Hypothalamus (tissue), 51 donors: ENCODE measurements at places on chromosomes 6 and 20.

DNA sequence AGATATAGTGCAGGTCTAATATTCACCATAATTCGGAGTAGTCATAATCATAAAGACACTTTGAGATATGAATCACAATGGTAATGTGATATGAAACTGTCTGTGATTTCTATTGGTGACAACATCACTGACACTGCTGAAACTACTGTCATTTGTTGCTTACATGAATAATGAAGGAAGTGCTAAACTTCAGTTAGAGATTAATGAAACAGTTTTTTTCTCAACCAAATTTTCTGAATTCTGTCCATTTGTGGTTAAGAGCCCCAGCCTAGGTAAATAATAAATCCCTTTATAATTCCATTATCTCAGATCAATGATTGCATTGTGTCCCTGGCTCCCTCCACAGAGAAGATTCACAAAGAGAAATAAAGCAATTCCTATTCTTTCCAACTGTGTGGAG, 122.6 kb downstream of the HIVEP2 start:
- DNase-seq: no peak

- no peak for DNase-seq
These were observed 233.5 kb downstream of the TAF4 start for GRCh38 chr20:61832181-61832580.

DNA sequence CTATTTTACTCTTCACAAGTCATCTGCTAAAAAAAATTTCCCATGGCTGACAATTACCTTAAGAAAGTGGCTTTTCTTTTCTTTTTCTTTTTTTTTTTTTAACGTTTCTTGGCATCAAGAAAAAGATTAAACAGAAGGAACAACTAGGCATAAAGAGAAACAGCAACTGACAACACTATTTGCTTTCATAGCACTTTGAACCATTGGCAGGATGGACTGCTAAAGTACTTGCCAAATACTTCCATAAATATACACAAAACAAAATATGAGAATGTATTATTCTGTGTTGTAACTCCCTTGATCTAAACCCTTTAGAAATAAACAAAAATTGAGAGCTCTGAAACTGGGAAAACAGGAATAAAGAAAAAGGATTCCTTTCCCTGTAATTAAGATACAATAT, 20.0 kb upstream of the PLN start:
- DNase-seq: no peak

- DNase-seq: peak; percentile 21
These were observed 234.9 kb upstream of the MCHR2 start for GRCh38 chr6:100228834-100229441.

DNA sequence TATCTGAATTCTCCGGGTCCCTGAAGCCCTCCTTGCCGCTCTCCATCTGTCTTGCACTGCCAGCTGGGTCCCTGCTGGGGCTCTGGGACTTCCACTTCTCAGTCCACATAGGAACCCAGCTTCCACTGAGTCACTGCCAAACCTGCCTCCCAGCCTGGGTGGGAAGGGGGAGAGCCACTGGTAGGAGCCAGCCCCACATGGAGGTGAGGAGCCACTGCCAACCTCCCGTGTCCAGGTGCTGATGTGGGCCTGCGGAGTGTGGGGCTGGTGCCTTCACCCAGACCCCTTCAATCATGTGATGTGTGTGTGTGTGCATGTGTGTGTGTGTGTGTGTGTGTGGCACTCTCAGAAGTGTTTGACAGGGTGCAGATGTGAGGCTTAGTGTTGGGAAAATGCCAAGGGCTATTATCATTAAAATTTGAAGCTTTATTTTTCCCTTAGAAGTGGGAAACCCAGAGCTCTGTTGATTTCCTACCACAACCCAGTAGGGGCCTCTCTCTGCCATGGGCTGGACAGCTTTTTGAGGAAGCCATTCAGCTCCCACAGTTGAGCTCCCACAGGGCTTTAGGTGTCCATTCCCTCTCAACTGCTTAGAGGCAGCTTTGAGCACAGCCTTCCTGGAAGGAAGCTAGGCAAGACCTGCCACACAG, 9.3 kb upstream of the SGK2 start:
- DNase-seq: no peak

GRCh38 chr6:89436226-89436625, 3.3 kb downstream of the ANKRD6 start:
- DNase-seq: no peak

GRCh38 chr20:62774762-62775161, 21.5 kb upstream of the MRGBP start:
- DNase-seq: no peak

DNA sequence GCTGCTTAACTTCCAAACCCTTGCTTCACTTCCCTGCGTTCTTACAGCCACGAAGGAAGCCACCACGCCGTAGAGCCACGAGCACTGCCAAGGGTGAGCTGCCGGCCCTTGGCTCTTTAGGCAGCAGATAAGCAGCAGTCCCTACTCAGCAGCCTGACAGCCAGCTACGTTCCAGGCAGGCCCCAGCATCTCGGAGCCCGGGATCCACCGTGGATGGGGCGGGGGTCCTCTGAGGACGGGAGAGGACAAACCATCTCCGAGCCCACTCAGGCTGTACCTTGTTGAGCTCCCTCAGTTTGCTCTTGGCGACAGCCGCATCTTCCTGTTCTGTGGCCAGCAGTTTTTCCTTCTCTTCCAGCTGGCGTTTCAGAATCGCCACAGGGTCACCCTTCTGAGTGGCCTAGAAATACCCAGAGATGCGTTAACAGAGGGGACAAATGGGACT, 40.5 kb downstream of the RRBP1 start:
- no peak for DNase-seq

DNA sequence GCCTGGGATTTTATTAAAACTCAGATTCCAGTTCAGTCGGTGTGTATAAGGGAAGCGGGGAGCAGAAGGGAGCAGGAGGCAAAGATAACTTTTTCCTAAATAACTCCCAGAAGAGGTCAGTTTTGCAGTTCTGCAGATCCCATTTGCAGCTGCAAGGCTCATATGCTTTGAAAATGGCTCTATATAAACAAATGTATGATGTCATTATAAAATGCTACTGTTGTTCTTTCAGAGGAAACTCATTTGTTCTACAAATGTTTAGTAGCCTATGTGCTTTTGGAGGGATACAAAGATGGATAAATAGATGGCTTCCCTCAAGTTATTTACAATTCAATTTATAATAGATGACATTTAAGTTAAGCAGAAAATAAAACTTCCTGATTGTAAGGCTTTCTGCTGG, 29.2 kb upstream of the DSP start:
- no peak for DNase-seq

DNA sequence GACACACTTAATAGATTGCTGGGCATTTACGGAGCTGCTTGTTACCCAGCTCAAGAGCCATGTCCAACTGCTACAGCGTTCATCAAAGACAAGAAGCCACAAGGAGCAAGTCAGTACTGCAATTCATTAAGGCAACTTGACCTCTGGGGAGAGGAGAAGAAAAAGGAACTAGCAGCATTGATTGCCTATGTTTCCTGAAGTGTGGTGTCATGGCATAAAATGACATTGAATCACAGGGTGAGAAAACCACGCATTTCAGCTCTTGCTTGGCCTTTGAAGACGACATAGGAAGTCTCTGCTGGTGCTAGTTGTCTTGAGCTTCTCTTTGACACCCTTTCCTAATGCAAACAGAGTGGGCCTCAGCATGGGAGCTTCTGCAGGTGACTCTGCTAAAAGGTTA, 139.1 kb downstream of the CDH26 start:
- no peak for DNase-seq

- DNase-seq: no peak
These were observed 27.4 kb downstream of the MGME1 start for GRCh38 chr20:17995967-17996819.

DNA sequence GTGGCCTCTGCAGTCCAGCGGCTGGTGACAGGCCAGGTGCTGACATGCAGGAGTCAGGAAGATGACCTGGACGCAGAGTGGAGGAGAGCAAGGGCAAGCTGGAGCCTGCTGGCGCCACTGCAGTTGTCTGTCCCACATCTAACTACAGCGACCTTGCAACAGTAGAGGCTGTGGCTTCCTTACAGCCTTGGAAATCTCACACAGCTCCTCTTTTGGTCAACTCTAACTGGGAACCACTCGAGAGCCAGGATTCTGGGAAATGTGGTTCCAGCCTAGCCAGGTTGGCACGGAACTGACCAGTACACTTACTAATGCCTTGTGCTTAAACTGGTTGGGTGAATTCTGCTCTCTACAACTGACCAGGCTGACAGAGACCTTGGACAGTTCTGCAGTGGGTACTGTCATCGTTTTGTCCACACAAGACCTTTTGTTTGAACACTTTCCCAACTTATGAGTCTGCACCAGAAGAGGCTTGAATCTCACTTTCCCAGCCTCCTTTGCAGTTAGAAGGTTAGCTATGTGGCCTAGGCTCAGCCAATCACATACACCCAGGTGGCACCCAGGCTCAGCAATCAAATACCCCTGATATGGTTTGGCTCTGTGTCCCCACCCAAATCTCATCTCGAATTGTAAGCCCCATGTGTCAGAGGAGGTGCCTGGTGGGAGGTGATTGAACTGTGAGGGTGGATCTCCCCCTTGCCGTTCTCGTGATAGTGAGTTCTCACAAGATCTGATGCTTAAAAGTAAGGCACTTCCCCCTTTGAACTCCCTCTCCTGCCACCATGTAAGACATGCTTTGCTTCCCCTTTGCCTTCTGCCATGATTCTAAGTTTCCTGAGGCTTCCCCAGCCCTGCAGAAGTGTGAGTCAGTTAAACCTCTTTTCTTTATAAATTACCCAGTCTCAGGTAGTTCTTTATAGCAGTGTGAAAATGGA, 153.5 kb downstream of the ZMYND8 start:
- no peak for DNase-seq

DNA sequence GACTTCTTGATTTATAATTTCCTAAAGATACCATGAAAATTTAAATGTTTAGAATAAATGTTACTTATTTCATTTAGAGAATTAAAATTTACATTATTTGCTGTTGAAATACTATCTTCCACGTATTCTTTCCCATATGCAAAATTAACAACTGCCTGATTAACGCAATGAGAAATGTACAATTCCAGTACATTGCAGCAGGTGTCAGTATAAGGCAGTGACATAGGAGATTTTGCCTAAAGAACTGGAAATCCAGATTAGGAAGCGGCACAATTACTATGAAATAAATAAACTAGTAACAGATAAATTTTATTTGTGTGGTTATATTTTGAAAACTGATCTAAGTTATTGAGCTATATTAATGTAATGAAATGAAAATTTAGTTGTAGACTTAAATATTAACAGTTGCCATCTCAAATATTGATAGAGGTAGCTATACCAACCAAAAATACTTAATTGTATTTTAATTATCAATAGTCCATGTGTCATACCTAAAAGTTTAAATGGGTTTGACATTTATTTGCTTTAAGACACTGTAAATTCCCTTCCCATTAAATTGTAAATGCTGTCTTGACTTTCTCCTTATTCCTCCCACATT, 300.2 kb downstream of the UTRN start:
- no peak for DNase-seq

DNA sequence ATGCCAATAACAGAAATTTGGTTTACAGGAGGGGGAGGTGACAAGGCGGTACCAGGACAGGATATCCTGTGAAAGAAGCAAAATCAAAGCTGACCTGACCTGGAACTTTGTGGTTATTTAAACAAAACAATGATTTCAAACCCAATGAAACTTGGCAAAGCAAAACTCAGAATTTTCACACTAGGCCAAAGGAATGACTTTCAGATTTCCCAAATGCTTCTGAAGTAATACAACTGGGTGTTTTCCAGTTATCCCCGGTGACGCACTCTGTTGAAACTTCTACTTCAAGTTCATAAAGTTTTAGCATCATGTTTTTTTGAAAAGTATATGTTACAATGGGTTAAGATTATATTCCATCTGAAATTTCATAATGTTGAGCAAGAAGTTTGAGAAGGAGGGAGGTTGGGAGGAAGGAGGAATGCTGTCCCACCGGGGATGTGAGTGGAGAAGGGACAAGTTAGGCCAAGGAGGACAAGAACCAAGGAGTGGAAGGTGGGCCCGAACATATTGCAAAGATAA, 78.1 kb upstream of the TRAF3IP2 start:
- DNase-seq: no peak

DNA sequence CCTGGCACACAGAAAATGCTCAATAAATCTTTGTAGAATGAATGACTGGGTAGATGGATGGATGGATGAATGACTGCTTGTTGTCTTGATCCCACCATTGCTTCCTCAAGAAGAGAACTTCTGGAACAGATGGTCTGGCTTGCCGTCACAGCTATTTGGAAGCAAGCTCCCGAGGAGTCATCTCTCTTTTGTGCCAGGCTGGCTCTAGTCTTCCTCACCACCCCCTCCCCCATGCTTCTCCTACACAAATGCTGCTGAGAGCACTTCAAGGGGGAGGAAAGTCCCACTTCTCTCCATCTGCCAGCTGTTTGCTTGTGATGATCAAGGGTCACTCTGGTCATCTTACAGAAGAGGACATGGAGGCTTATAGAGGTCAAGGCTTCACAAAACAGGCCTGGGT, 11.6 kb upstream of the KCNG1 start:
- no peak for DNase-seq

DNA sequence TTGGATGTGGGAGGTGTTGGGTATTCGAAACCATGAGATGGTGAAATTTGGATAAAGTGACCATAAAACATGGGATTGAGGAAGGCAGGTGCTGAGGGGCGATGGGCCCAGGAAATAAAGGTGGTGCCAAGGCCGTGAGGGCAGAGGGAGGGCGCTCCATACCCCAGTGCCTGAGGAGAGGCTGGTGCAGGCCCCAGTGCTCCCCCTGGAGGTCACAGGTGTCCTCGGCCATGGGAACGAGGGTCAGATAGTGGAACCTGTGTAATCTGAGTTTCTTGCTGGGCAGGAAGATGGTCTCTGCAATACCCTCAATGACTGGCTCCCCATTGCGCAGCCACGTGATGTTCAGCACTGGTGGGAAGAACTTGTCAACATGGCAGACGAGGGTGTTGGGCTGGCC, 16.2 kb downstream of the HLA-DPB1 start:
- DNase-seq: no peak
